ENCODE measurements at places on chromosomes 11 and 22.

- DNase-seq, result no peak
Measured at GRCh38 chr11:85845124-85845631, 10.0 kb upstream of the CCDC83 start.

DNA sequence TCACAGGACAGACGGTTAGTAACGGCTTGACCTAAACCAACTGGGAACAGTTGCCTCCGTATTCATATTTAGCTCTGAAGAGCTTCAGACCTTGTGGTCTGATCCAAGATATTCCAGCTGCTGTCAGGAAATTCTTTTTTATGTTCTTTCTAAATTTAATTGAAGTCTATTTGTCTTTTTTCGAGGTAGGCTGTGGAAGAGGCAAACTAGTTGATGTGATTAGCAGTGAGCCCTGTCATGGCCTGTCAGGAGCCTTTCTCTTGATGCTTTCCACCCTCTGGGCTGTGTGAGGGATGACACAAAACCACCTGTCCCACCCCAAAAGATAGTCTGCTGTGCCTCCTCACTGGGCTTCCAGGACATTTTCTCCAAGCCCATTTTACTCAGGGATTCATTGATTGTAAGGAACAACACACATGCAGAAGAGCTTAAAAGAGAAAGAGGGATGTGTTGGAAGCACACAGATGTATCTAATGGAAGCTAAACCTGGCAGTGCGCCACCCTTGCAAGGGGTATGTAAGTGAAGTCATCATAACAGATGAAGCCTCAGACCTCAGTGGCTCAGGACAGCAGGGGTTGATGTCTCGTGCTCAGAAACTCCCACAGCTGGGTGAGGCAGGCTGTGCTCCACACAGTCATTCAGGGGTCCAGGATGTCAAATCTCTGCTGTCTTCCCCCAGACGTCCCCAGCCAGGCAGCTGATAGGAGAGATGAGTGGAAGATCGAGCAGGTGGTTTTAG, 170.0 kb downstream of the NCAM1 start:
- DNase-seq, result no peak

- no peak for DNase-seq
Measured at GRCh38 chr22:31278151-31278621, 14.1 kb downstream of the PIK3IP1 start.

GRCh38 chr11:10287766-10288715, 6.0 kb downstream of the SBF2 start:
- no peak for DNase-seq

- DNase-seq, result no peak
Measured at GRCh38 chr22:47324435-47324990, 562.1 kb downstream of the TBC1D22A start.

DNA sequence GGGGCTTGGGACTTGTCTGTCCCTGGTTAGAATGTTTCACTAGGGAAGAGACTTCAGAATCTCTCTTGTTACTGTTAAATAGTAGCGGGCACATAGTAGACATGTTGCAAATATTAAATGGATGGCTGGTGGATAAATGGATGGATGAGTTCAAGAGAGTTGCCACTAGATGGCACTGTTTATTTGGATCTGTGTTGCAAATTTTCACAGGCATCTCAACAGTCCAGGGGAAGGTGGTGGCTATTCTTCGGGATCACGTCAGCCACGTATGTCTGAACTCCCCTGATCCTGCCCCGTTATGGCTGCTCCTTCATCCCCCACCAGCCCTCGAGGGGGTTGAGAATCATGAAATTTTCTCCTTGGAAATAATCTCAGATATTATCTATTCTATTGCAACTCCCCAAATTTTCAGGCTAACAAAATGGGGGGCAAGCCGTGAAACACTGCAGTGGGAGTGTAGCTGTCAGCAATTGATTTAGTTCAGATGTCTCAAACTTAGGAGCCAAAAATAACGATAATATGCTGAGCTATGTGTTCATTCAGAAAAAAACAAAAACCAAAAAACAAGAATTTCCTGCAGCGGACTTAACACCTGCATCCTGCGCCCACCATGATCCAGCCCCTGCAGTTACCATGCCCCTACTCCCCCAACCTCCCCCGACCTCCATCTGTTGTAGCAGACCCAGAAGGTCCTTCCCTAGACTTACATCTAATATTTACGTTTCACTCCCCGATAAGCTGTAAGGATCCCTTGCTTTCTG, 29.1 kb upstream of the BIRC3 start:
- no peak for DNase-seq

GRCh38 chr11:57071829-57072228, 83.1 kb downstream of the OR5AK2 start:
- DNase-seq, result no peak

GRCh38 chr22:18977824-18978425, 41.8 kb upstream of the PRODH start:
- DNase-seq, result no peak

DNA sequence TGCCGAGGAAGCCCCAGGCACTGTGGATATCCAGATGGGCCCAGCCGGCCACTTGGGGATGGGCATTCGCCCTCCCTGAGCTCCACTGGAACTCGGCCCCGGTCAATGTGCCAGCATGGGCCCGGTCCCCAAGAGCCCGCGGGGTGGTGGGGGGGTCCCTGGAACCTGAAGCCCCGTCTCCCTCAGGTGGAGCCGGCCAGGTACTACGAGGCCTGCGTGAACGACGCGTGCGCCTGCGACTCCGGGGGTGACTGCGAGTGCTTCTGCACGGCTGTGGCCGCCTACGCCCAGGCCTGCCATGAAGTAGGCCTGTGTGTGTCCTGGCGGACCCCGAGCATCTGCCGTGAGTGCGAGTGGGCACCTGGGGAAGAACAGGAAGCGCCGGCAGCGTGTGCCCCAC, 21.2 kb downstream of the MUC5AC start:
- DNase-seq, result no peak

DNA sequence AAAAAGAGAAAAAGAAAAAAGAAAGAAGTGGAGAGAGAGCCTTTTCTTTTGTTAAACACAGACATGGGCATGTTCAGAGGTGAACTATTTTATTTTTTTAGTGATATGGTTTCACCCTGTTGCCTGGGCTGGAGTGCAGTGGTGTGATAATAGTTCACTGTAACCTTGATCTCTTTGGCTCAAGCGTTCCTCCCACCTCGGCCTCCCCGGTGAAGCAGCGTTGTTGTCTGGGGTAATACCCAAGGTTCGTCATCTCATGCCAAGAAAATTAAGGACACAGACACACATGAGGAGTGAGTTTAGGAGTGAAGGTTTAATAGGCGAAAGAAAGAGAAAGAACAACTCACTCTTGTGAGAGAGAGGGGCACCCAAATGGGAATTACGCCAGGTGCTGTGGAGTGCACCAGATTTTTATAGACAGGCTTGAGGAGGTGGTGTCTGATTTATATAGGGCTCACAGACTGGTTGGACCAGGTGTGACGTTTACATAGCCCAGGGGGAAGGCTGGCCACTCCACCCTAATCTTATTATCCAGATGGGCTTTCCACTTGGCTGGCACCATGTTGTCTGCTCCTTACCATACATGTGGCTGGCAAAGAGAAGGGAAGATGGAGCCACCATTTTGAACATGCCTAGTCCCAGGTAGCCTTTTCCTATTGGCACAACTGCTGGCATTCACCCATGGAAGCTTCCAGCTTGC, 42.3 kb downstream of the GRAMD1B start:
- DNase-seq, result no peak

GRCh38 chr11:33001281-33001680, 14.4 kb upstream of the DEPDC7 start:
- DNase-seq, result no peak

GRCh38 chr22:27173530-27173929, 516.1 kb downstream of the MIAT start:
- DNase-seq, result no peak

DNA sequence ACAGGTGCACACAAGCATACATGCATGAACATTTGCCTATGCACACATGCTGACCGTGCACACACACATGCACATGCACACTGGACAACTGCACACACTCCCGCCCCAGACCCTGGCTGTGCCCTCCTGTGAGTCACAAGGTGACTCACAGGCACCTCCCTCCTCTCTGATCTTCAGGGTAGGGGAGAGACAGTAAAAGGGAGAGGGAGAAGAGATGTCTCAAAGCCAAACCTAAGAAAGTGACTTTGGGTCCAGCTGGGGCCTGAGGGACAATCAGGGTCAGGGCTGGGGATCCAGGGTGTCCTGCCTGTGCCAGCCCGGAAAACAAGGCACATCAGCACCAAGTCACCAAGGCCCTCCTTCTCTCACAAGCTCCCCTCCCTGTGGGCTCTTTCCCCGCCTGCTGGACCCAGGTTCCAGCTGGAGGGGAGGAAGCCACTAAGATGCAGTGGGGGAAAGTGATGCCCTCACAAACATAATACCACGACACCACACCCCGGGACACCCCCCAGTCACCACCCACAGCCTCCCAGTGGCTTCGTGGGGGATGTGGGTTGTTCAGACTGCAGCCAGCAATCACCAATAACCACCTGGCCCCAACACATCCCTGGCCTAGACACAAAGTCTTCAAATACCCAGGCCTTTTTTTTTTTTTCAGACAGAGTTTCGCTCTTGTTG, 39.3 kb downstream of the PDGFB start:
- DNase-seq, result peak; percentile 24

DNA sequence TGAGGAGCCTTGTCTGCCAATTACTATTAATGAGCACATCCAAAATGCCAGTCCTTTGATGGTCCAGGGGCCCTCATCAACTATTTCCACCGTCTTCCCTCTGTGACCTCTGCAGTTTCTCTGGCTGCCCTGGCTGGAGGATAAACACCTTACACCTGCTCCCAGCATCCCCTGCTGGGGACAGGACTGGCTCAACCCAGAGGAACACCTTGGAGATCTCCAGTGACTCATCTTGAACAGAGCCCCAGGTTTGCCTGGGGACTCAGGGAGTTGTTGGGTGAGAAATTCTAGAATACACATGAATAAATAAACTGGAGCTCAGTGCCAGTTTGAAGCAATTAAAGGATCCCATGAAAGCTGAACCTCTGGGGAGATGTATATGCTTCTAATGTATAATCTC, 24.0 kb upstream of the ELF5 start:
- DNase-seq, result no peak

GRCh38 chr22:46564084-46564714, 26.8 kb upstream of the CELSR1 start:
- no peak for DNase-seq

DNA sequence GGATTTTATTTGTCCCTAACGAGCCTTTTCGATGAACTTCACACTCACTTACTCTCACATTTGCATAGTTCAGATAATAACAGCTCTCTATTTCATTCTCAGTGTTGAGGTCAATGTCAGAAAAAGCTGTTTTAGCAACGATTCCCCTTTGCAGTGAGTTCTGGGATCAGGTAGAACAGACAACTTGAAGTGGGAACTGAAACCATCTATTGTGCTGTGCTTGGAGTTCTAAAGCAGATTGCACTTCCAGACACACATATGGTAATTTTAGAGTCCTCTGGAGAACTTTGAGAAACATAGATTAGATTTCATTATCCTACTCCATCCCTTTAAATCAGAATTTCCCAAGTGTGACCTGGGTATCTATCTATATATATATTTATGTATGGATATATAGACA, 124.6 kb upstream of the BLID start:
- no peak for DNase-seq

- no peak for DNase-seq
Measured at GRCh38 chr11:33689501-33689900, 11.1 kb downstream of the C11orf91 start.

DNA sequence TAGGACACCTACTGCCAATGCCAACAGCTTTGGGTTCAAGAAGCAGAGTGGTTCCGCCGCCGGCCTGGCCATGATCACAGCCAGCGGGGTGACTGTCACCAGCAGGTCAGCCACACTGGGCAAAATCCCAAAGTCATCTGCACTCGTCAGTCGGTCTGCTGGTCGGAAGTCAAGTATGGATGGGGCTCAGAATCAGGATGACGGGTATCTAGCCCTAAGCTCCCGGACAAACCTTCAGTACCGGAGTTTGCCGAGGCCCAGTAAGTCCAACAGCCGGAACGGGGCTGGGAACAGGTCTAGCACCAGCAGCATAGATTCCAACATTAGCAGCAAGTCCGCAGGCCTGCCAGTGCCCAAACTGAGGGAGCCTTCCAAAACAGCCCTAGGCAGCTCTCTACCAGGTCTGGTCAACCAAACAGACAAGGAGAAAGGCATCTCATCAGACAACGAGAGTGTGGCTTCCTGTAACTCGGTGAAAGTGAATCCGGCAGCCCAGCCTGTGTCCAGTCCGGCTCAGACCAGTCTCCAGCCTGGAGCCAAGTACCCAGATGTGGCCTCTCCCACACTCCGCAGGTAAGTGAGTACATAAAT, 115.1 kb downstream of the DBX1 start:
- no peak for DNase-seq

GRCh38 chr22:46792061-46792796, 29.8 kb downstream of the TBC1D22A start:
- no peak for DNase-seq

- no peak for DNase-seq
Measured at GRCh38 chr11:2098691-2099515, 40.3 kb downstream of the IGF2 start.

- no peak for DNase-seq
Measured at GRCh38 chr11:75869661-75870455, 54.8 kb downstream of the UVRAG start.

DNA sequence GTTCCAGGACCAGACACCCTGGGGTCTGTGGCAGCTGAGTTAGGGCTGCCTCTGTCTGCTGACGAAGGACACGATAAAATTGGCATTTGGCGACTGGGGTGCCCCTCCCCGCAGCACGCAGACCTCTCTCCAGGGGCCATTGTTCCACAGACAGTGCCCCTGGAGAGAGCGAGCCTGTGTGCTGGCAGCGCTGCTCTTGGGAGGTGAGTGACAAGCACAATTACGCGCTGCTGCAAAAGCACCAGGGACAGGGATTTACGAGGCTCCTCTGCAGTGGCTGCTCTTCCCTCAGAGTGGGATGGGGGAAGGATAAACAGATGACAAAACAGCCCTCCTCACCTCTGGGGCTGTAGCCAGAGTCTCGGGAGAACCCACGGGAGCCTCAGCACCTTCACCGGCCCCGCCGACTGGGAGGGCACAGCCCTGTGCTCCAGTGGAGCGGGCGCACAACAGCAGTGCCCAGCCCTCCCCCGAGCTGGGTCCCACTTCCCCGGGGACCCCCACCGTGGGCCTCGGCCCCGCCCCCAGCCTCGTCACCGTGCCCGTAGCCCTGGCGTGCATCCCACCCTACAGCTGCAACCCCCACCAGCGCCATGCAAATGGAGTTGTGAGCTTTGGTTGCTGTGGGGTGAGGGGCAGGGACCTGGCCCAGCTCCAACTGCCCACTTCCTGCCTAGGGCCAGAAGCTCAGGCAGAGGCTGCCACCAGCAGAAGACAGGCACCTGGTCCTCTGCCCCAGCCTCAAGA, 19.6 kb downstream of the CHID1 start:
- no peak for DNase-seq

DNA sequence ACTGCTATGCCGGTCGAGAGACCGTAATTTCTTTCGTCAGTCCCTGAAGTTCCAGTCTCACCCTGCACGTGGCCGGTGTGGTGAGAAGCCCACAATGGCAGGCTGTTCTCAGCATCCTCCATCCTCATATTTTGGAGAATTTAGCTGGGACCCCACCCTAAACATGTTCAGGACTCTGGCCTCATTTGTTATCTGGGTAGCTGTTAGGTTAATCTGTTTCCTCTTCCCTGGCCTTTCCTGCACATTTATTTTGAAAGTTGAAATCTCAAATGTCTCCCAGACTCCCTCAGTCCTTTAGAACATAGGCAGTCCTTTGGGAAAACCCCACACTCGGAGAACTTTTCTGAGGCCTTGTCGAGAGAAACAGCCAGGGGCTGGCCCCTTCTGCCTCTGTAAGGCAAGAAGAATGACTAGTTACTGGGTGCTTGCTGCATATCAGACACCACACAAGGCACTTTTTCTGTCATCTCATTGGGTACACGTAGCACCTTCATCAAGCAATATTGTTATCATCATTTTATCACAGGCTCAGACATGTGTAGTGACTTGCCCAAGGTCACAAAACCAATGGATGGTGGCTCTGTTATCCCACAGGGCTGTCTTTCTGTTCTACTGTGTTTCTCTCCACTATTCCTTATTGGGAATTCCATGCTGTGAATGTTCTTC, 109.3 kb upstream of the CRYBB3 start:
- DNase-seq, result no peak

All from stimulated activated CD8-positive, alpha-beta memory T cell treated with anti-CD3 and anti-CD28 coated beads, Interleukin-7, amount 100 ng/mL, for 1 hour (primary cell).